ENCODE measurements at places on chromosomes 16 and 17.

- no peak for DNase-seq
Observed at GRCh38 chr16:51875834-51876600, 670.9 kb downstream of the TOX3 start.

DNA sequence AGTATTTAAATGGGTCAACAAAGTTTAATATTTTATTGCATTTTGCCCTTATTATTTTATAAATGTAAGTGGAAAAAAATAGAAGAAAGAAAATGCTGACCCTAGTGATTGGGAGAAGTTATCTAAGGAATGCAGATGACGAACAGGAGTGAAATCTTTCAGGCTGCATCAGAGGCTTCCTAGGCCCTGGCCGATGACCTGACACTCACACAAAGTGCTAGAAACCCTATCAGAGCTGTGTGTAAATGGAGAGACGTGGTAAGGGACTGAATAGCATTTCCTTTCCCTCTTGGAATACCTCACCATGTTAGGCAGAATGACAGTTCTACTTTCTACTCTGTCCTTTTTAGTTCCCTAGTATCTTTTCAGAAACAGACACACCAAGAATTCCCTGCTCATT lies 44.9 kb upstream of the CNEP1R1 start:
- no peak for DNase-seq

- DNase-seq = no peak
Observed at GRCh38 chr16:57892447-57893096, 78.4 kb downstream of the CNGB1 start.

GRCh38 chr17:37667039-37667438 lies 23.8 kb upstream of the DDX52 start:
- DNase-seq = no peak

DNA sequence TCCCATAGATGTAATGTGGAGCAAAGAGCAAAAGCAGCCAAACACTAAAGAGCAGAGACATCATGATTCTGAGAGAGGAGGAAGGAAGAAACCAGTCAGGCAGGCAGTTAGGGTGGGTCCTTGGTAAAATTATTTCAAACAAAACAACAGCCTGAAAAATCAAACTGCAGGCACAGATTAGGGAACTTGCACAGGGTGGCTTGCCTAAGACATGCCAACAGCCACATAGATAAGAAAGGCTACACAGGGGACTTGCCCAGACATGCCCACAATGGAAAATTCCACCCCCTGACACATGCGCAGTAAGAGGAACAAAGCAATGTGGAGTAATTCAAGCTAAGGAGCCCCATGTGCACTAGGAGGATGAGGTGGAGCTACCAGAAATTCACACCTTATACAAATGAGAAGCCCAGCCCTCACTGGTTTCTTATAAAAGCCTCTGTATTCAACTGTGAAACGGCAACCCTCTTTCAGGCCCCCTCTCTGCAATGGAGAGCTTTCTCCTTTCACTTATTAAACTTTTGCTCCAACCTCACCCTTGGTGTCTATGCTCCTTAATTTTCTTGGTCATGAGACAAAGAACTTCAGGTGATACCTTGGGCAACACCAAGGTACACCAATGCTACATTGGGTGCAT lies 7.3 kb upstream of the GAS7 start:
- no peak for DNase-seq

- DNase-seq = no peak
Observed at GRCh38 chr17:57009737-57010445, 32.0 kb downstream of the SCPEP1 start.

DNA sequence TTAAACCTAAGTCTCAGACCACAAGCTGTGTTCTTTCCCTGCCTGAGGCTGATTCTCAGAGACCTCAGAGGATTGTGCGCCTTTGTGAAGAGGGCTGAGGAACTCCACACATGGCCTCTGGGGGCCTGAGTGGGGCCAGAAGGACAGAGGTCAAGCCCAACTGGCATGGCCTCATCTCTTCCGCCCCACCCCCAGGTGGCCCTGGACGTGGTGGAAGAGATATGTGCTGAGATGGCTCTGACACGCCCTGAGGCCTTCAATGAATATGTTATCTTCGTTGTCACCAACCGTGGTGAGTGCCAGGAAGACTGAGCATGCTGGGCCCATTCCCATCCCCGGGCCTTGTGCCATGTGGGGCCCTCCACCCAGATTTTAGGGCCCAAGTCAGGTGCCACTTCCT lies 20.1 kb upstream of the ALKBH5 start:
- no peak for DNase-seq

DNA sequence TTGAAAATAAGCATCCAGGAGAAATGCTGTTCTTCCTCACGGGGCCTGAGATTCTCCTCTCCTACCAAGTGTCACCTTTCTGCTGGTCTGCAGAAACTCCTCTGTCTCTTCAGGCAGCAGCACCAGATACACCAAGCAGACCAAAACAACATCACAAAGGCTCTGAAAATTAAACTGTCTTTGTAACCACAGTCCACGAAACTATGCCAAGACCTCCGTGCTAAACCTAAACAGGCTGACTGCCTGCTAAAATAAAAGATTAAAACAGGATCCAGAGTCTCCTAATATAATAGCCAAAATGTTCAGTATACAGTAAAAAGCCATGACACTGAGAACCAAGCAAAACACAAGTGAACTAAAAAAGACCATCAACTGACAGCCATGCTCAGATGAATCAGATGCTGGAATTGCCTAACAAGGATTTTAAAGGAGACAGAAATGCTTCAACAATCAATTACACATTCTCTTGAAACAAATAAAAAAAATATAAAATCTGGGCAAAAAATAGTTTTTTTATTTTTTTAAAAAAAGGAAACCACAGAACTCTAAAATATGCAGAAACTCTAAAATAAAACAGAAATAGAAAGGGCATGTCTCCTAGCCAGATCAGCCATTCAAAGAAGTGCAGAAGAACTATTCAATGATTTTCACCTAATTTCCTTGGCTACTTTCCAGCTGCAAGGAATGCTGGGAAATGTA lies 50.3 kb upstream of the TOX3 start:
- no peak for DNase-seq

DNA sequence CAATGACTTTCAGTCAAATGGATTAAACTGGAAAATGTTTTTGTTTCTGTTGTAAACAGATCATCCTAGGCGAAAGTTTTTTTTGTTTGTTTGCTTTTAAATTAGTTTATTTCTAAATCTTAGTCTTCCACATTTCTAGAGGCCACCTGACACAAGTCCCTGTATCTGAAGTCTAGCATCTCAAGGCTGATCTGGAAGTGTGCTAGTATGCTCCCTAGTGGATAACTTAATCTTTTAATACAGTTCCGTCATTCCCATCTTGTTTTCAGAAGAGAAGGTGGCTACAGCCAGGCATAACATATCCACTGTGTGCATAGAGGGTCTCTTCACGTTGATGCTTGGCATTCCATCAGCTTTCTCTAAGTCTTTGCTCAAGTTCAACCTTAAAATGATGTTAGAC lies 7.6 kb downstream of the IFT20 start:
- no peak for DNase-seq

- DNase-seq = peak; percentile 16
Observed at GRCh38 chr17:31198026-31198425, 99.0 kb downstream of the OMG start.

GRCh38 chr17:22461460-22462145 lies 769.3 kb downstream of the KCNJ18 start:
- no peak for DNase-seq

GRCh38 chr17:66789961-66790437 lies 44.9 kb upstream of the CACNG5 start:
- DNase-seq = no peak

GRCh38 chr16:2155977-2156848 lies 631 bp downstream of the TRAF7 start:
- no peak for DNase-seq

DNA sequence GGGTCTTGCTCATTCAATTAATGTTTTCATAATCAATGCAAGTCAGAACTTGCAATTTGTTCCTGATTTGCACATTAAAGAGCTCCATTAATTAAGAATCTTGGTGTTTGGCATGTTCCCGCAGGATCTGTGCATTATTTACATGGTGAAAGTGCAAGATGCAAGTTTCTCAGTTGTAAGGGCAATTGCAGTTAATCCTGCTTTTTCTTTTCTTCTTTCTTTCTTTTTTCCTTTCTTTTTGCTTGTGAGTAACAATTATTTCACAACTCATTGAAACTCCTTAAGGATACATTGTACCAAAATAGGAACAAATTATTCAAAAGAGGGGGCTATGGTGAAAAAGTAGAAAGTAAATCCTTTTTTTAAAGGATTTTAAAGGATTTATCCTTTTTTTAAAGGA lies 24.2 kb downstream of the AATF start:
- DNase-seq = no peak

GRCh38 chr16:2716948-2717347 lies 3.1 kb downstream of the PRSS27 start:
- DNase-seq = no peak

Data from epithelial cell of prostate (primary cell).